ENCODE measurements at places on chromosomes 1 and 21.

GRCh38 chr1:163768576-163768975, 446.8 kb downstream of the NUF2 start:
- DNase-seq: peak; percentile 40

DNA sequence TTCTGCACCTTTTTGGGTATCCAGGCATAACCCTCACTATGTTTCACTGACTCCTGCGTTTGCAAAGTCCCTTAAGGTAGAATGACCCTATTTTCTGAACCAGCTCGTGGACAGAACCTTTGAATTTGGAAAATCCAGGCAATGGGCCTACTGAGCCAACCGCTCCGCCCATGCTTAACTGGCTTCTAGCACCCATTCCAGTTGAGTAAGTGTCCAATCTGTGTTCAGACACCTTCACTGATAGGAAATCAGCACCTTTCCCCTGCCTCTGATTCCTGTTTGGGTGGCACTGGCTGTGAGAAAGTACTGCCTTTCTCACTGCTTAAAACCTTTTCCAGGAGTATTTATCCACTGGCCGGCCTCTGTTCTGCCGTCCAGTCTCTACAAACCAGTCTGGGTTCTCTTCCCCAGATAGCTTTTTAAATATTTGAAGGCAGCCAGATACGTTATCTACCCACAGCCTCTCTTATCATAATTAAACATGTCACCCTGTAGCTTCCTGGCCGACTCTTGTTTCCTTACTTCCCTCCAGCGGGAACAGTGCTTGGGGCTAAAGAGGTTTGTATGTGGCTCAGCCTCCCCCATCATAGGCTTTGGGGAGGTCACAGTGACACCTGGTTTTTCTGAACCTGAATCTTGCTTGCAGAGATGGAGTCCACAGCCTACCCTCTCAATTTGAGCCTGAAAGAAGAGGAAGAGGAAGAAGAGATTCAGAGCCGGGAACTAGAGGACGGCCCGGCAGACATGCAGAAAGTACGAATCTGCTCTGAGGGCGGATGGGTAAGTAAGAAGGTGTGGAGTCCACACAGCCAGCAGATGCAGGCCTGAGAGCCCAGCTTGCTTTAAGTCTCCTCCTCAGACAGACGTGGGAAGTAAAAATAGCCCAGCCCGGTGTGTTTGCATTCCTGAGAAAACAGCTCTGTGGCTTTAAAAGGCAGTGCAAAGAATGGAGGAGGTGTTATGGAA, 1.3 kb downstream of the POGK start:
- no peak for DNase-seq

GRCh38 chr1:12513181-12513580, 104.8 kb downstream of the DHRS3 start:
- DNase-seq: no peak

DNA sequence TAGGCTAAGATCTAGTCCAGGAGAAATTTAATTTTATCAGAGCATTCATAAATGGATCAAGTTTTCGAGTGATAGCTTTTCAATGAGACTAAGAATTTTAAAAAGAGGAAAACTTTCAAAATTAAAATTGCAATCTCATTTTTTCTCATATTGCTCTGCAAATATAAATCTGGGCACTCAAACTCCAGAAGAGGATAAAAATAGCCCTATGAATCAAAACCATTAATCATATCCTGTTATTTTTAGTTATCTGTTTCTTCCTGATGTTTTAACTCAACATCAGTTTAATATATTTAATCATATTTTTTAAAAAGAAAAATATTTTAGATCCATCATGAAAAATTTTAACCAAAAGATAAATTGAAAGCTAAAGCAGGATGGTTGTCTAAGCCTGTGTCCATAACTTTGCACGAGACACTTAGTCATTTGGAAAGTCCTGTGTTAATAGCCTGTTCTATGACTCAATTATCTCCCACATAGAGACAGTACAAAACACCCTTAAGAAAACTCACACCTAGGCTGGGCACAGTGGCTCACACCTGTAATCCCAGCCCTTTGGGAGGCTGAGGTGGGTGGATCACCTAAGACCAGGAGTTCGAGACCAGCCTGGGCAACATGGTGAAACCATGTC, 17.1 kb upstream of the PRRC2C start:
- DNase-seq: no peak

DNA sequence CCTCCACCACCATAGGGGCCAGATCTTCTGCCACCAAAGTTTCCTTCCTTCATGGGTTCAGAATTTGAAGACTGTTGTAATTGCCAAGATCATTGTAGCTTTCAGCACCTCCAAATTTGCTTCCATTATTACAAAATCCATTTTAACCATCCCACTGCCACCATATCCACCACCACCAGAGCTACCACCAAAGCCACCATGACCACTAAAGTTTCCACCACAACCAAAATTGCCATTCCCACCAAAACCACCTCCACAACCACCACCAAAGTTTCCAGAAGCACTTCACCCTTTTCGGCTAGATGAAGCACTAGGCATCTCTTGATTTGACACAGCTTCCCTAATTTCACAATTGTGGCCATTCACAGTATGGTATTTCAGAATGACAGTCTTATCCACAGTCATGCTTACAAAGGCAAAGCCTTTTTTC, 45.2 kb downstream of the SLC30A7 start:
- no peak for DNase-seq

GRCh38 chr1:214540324-214540723, 11.1 kb downstream of the PTPN14 start:
- no peak for DNase-seq

DNA sequence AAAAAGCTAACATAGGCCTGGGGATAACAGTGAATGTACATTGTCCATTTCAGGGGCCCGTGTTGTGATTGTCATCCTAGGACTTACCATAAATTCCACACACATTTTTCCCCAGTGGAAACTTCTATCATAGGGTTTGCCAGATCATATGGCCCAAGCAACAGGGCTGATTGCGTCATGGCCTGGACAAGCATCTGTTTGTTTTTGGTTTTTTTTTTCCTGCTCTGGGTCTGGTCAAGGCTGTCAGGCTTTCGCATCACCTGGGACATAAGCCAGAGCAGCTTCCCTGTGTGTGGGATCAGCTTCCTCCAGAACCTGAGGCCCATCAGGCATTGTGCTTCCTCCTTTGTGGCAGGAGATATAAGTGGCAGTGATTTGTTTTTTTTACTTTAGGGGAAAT, 598.5 kb upstream of the USP24 start:
- peak; percentile 42 for DNase-seq

GRCh38 chr1:155850345-155850744, 6.7 kb downstream of the GON4L start:
- no peak for DNase-seq

- DNase-seq: no peak
Measured at GRCh38 chr1:18879215-18879790, 19.8 kb upstream of the TAS1R2 start.

GRCh38 chr1:33348194-33348593, 27.3 kb upstream of the A3GALT2 start:
- DNase-seq: no peak

DNA sequence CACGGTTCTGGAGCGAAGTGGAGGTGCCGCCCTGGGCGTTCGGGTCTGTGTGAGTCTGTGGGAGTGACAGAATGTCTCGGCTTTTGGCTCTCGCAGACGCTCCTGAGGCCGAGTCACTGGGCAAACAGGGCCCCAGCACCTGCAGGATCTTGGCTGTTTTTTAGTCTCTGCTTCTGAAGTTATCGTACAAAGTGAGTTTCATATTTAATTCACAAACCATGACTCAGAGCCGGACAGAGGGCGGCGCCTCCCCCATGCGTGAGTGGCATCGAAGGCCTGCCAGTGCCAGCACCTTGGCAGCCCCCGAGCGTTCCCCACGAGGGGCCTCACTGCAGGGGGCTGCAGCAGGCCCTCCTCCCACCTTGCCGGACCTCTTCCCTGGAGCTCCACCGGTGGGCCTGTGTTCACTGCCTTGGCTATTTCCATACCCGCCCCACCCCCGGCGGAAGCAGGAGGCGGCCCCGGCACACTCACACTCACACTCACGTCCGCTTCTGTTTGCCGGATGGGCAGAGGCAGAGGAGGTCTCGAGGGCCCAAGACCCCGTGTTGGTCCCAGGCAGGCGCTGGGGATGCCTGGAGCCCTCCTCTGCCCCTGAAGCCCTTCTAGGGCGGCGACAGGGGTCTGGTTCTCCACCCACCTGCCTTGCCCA, 56.3 kb downstream of the MORN1 start:
- no peak for DNase-seq

GRCh38 chr1:19477284-19478249, 7.8 kb downstream of the CAPZB start:
- no peak for DNase-seq

- DNase-seq: peak; percentile 64
Measured at GRCh38 chr1:173409613-173410012, 67.5 kb upstream of the PRDX6 start.

DNA sequence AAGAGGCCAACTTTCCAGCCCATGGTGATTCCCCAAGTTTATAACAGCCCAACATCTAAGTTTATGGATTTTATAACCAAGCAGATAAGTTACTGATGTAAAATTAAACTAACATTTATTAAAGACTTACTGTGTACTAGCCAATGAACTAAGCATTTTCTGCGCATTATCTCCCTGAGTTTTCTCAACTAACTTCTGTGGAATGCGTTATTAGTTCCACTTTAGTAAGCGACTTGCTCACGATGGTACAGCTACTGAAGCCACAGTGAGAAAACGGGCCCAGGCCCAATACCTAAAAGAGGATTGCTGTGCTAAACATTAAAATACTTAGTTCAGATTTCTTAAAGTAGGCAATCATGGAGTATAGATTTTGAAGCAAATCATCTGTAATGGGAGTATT, 61.0 kb downstream of the ZBTB18 start:
- DNase-seq: no peak

- DNase-seq: no peak
Measured at GRCh38 chr1:19013826-19014548, 57.5 kb upstream of the IFFO2 start.

- DNase-seq: no peak
Measured at GRCh38 chr1:100629391-100629790, 90.2 kb upstream of the VCAM1 start.

DNA sequence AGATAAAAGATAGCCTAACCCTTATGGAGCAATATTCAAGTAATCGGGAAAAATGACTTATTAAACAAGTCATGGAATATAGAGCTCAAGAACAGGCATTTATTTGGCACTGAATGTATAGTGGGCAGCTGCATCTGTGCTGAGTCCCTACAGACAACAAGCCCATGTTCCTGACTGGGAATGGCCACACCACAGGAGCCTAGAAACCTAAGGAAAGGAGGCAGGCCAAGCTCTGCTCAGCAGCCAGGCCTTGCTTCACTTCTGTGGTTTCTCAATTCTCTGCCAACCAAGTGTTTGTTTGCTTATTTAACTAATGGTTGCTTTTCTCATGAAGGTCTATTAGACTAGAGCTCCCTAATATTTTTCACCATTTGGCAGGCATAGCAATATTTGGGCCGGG, 21.5 kb downstream of the AK2 start:
- DNase-seq: no peak

DNA sequence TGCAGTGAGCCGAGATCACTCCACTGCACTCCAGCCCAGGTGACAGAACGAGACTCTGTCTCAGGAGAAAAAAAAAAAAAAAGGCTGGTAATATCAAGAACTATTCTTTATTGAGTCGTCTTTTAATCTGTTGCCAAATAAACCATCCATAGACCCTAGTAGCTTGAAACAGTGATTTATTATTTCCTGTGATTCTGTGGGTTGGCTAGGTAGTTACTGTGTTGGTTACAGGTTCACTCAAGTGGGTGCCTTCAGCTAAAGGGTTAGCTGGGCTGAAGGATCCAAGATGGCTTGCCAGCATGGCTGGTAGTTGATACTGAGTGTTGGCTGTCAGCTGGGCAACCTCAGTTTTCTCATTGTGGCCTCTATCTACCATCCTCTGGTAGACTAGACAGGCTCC, 9.2 kb downstream of the TLCD4 start:
- DNase-seq: no peak

DNA sequence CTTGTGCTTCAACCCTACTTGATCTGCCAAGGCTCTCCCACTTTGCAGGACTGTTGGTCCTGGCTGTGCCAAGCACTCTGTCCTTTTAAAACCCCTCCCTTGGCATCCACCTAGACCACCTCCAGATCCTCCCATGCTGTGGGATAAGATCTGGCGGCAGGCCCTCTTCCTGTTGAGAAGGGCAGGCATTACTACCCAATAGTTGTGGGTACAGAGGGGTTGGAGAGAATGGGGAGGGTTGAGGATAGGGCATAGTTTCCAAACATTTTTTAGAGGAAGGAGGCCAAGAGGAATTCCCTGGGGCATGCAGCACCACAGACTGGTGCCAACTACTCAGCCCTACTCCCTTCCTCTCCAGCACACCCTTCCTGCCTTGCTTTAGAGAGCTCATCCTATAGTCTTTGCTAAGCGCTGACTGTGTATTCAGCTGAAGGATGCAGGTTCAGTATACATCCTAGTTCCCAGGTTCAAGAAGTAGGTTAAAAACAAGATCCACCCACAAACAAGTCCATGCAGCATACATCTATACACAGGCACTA, 70.7 kb downstream of the TRABD2B start:
- DNase-seq: no peak

- no peak for DNase-seq
Measured at GRCh38 chr1:3894626-3895278, 5.3 kb downstream of the C1orf174 start.

DNA sequence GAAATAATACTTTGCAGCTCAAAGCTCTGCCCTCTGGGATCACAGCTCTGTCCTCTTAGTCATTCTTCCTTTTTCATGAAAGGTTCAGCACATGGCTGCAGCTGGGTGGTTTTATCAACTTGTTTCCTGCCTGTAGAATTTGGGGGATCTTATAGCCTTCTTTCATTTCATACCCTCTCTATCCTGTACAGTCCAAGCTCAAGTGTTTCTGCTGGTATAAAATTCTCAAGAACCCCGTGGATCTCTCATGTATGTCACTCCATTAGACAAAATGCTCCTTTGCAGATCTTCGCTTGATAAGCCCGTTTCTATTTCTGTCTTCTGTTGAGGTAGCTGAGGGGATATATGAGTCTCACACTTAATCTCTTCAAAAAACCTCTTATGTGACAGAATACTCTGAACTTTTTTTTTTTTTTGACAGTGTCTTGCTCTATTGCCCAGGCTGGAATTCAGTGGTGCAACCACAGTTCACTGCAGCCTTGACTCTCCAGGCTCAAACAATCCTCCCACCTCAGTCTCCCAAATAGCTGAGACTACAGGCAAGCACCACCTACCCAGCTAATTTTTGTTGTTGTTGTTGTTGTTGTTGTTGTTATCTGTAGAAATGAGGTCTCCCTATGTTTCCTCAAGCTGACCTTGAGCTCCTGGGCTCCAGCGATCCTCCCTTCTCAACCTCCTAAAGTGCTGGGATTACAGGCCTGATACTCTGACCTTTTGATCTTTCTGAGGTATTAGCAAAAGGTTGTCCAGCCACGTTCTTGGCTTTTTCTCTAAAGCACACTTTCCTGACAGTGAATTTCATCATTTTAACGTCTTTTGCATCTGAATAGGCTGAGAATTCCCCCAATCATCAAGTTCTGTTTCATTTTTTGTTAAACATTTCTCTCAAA, 24.6 kb upstream of the COL9A2 start:
- DNase-seq: no peak

GRCh38 chr1:210231846-210232510, 618 bp upstream of the SERTAD4 start:
- no peak for DNase-seq

- no peak for DNase-seq
Measured at GRCh38 chr1:31957701-31958674, 19.8 kb upstream of the PTP4A2 start.

All from fibroblast of skin of left biceps (primary cell).